NB4 (cell line): ENCODE measurements at places on chromosomes 2 and 18.

DNA sequence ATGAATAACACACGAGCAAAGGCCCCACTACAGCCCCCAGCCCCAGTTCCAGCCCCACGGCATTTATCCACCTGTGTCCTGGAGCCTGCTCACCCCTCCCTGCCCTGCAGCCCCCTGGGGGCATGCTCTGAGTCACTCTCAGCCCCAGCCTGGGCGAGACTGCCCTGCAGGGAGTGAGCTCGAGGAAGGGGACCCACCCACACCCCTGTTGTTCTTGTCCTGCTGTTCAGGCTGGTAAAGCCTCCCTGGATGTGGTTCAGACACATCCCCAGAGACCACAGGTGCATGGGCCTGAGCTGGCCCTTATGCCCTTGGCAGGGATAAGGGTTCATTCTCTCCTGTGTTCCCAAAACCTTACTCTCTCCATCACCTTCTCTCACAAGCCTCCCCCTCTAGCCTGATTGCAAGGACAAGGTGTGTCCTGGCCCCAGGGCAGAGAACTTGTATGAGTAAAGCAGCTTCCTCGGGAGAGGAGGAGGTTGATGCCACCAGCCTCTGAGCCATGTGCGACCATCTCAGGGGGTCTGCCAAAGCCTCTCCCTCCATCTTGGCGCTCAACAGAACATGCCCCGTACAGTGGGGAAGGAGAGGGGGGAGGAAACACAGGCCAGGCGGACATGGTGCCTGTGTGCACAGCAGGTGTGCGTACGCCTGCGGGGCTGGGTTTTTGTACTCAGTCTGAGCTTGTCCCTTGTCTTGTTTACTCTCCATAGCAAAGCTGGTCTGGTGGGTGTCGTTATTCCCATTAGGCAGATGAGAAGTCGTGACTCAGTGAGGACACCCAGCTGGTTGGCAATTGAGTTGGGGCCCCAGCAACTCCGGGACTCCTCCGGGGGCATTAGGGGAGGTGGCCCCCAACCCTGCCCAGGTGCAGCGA, 64.4 kb downstream of the CIB4 start:
- DNase-seq, result no peak

DNA sequence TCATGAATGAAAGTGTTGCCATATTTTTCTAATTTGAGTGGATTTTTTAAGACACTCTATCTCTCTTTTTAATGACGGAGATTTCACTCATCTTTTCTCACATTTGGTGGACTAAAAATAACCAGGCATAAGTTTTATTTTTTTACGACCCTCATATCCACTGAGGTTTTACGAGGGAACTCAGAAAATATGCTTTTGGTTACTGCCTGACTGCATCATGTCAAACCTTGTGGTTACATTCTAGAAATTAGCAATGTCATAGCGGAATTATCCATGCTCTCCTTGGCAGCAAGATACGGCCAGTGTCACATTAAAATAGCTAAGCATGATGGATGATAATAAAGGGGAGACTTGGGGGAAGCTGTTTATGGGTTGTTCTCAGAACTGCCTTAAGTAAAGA, 428.6 kb upstream of the FSHR start:
- no peak for DNase-seq

GRCh38 chr2:181046833-181047232, 66.4 kb downstream of the UBE2E3 start:
- no peak for DNase-seq

DNA sequence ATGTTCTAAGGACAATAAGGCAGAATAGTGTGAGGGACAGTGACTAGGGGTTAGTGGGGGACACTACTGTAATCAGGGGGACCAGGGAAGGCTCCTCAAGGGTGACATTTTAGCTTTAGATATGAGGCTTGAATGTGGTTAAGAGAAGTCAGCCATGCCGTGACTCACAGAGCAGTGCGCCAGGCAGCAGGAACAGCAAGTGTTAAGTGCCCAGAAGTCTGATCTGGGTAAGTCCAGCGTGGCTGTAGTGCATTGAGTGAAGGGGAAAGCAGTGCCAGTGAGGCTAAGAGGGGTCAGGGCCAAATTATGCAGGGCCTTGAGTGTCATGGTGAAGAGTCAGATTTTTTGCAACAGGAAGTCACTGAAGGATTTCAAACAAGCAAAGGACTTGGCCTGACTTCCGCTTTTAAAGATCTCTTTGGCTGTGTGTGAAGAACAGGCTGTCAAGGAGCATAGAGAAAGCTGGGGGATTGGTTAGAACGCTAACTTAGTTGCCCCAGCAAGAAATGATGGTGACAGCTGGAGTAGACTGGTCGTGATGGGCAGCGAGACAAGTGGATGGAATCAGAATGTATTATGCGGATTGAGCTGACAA, 151.5 kb downstream of the MSH2 start:
- DNase-seq, result peak; percentile 44

DNA sequence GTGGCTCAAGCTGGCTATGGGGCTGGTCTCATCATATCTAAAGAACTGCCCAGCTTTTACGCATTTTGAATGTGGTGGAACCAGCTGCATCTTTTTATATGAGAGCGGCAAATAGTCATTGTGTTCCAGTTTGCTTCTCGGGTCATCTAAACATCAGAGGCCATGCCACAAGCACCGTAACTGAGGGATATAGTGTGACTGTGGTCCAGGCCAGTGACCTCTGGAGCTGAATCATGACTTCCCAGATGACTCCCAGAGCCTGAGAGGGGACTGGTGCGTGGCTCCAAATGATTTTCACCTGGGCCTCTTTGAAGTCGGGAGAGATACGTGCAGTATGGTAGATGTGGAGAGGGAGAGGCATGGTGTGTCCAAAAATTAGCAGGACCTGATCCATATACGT, 271.0 kb downstream of the NEDD4L start:
- no peak for DNase-seq

GRCh38 chr2:230234122-230234722, 8.7 kb downstream of the SP140 start:
- no peak for DNase-seq

DNA sequence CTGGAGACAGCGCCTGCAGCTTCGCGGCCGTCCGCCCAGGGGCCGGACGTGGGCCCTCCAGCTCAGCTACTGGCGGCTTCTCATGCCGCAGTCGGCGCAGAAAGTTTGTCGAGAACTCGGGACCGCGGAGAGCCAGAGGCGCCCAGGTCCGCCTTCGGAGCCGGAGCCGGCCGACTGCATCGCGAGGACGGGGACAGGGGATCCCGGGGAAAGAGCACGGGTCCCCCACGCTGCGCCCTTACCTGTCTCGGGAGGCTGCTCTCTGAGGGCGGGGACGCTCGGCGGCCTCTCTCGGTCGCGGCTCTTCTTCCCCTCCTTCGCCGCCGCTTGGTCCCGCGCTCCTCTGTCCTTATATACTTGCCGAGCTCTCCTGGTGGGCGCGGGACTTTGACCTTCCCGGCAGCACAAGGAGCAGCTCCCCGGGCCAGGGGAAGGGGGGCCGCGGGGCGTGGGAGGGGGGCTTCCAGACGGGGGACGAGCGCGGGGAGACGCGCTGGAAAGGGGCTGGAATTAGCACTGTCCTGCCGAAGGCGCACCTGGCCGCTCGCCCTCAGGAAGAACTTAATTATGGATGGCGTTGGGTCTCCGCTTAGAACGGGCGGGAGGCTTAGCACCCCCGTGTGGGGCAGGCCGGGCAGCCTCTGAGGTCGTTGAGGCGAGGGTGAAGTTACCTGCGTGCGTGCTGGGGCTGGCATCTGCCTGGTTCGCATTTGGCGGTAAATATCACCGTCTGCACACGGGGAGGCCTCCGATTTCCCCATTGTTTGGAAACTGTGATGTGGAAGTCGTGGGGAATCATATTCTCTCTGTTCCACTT, at the start of gene POMC:
Gene POMC, minus strand, starts transcription at position 325 of the 817 bp plus-strand sequence. CDS start 3,808 bp downstream, outside the sequence.
- DNase-seq, result peak; percentile 62

DNA sequence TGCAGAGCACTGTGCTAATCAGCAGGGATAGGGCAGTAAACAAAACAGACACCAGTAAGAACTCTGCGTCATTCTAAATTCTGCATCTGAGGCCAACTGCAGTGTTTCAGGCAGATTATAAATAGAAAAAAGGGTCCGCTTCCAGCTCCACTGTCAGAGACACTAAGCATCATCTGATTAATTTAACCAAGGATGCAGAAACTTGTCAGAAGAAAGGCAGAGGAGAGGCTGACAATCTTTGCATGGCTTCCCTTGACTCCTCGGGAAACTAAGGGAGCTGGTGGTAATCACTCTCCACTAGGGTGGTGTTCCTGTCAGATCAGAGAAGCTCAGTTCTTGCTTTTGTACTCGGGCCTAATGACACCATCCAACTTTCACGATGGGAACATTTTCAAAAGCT, 123.5 kb downstream of the DNAH6 start:
- DNase-seq, result no peak

DNA sequence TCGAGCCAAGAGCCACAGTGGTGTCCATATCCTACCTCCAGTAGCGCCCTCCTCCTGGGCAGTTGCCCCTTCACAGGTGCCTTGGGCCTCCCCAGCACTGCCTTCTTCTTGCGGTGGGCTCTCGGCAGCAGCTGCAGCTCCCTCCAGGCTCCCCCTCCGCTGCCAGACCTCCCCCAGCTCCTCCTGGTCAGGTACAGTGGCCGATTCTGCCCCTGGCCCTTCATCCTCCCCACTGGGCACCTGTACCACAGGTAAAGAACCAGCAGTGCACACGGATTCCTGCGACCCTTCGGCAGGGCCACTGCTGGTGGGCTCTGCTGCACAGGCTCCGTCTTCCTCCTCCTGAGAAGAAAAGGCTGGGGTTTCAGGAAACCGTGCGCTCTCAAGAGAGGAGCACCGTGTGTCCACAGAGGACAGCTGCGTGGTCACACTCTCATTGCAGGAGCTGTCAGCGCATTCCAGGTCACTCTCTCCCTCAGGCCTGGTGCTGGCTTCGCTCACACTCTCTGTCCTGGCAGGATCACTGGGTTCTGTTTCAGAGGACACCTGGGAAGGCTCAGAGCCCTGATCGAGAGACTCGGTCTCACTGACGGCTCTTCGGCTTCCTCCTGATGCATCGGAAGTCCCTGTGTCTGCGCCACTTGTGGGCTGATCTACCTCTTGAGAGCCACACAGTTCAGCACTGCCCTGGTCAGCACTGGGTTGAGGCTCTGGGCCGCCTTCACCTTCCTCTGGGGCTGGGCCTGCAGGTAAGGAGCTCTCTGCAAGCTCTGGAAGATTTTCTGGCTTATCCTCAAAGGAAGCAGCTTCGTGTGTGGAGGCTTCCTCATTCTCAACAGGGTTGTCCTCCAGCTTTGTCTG, 147.4 kb upstream of the STK17B start:
- no peak for DNase-seq

DNA sequence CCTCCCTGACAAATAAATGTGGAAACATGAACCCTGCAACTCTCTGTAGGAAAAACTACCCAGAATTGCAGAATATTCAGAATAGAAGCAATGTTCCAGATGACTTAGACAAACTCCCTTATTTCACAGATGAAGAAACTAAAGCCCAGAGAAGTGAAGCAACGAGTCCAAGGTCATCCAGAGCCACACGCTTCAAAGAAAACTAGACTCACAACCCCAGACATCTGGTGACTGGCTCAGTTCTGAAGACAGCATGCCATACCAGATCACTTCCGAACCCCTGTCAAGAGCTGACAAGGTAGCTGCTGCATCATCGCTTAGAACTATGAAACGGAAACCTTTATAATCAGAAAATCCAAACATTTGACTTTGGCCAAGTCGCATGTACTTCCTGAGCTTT, 101.3 kb downstream of the PID1 start:
- no peak for DNase-seq

- no peak for DNase-seq
Measured at GRCh38 chr2:16069933-16070647, 129.7 kb downstream of the MYCN start.

DNA sequence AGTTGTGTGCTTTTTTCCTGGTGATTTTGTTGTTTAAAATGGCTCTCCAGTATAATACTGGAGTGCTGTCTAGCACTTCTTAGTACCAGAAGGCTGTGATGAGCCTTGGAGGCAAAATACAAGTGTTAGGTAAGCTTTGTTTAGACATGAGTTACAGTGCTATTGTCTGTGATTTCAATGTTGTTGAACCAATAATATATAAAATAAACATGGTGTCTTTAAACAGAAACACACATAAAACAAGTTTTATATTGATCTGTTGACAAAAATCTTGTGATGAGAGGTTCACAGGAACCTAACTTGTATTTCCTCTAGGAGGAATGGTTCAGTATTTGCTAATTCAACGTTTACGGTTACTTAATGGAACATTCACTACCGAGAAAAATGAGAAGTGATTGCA, 5.0 kb upstream of the FAM171B start:
- no peak for DNase-seq

DNA sequence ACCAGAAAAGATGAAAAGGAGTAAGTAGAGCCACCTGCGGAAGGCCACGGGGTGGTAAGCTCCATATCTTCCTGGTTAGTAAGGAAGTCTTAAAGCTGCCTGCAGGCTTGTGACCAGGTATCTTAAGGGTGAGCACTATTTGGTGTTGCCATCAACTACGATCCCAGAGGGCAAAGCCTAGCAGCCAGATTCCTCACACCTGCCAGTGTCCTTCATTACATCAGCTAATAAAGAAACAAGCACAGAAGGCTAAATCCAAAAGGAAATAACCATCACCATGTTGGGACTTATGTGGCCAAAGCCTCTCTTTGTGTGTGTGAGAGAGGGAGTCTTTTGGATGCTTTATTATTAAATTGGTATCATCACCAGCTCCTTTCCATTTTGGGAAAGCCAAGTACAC, 123.5 kb downstream of the ALK start:
- no peak for DNase-seq

GRCh38 chr2:68565858-68566257, 77.5 kb upstream of the PROKR1 start:
- DNase-seq, result peak; percentile 18

- DNase-seq, result no peak
Measured at GRCh38 chr2:20470211-20470610, 23.3 kb downstream of the RHOB start.

GRCh38 chr18:76980663-76981395, 151.8 kb downstream of the MBP start:
- no peak for DNase-seq

DNA sequence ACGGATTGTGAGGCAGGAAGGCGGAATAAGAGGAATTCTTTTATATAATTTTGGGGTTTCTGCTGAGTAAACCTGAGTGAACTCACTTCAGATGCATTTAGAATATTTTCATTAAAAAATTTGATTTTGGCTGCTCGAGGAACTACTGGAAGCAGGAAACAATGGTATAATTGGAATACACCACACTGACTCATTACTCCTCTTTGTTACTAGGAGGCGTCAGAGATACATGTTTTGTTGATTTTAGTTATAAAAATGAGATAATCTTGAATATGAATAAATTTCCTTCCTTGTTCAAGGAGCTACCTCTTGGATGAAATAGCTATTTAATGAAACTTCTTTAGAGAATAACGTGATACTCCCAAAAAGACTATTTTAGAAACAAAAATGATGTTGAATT, 97.4 kb downstream of the ANKRD36 start:
- DNase-seq, result no peak

GRCh38 chr18:66124394-66124793, 373.6 kb downstream of the CDH7 start:
- peak; percentile 5 for DNase-seq

GRCh38 chr2:226398580-226398979, 401.0 kb downstream of the IRS1 start:
- DNase-seq, result no peak
